Right lung (tissue), 10 donors: ENCODE measurements at places on chromosomes 13 and 19. TPM values are rescaled to one million over a fixed set of nuclear protein-coding genes. Genes with fewer than 3 reads are reported as not detected.

FAM124A gene
- polyA plus RNA-seq, result 6.8 TPM

SLC17A7 gene
- 0.32 TPM for polyA plus RNA-seq

ZNF699 gene
- 7.1 TPM for polyA plus RNA-seq

- no peak for DNase-seq
These were observed 7.6 kb downstream of the ALOX5AP start for GRCh38 chr13:30742901-30743300.

- DNase-seq, result no peak
These were observed 164.9 kb downstream of the DLEU7 start for GRCh38 chr13:50678464-50679162.
